ENCODE measurements at places on chromosomes 12 and 14. TPM values are rescaled to one million over a fixed set of nuclear protein-coding genes. Genes with fewer than 3 reads are reported as not detected.

The ALKBH2 gene
- total RNA-seq, result 20.3 TPM

The GNG2 gene
- 7.7 TPM for total RNA-seq

The POTEM gene
- total RNA-seq, result not detected

The SRGAP1 gene
- 9.4 TPM for total RNA-seq

The GLIPR1L1 gene
- total RNA-seq, result not detected

The GRIP1 gene
- total RNA-seq, result 0.96 TPM

All from regular cardiac myocyte (primary cell).